Stimulated activated naive B cell treated with anti-CD40 and anti-IgM and Interleukin-4, amounts not matched to agents 10 μg/mL and 1 μg/mL and 100 μg/mL, for 72 hours (primary cell): ENCODE measurements at places on chromosomes 5 and 9.

GRCh38 chr5:178232124-178232919, at the start of gene PHYKPL:
TSS of gene PHYKPL (minus strand) at chr5:178232802. CDS start at chr5:178232550, 252 bp downstream.
- peak within 1 kb of the TSS; percentile 92 for H3K4me3 ChIP-seq
- DNase-seq: peak; percentile 72
- H3K4me1 ChIP-seq: peaks cover 56% of the 10 kb centered on the region
- no peaks in the 10 kb centered on the region for H3K27me3 ChIP-seq
- peak within 1 kb of the TSS; percentile 93 for H3K27ac ChIP-seq

- no peak overlapping the region for H3K4me3 ChIP-seq
- H3K27ac ChIP-seq: no peak overlapping the region
- H3K27me3 ChIP-seq: peaks cover 16% of the 10 kb centered on the region
Observed at GRCh38 chr9:21677387-21677786, 125.0 kb upstream of the MTAP start.

GRCh38 chr9:87710443-87710842, 15.5 kb upstream of the CTSL start:
- no peaks in the 10 kb centered on the region for H3K4me1 ChIP-seq
- DNase-seq: no peak
- no peaks in the 10 kb centered on the region for H3K36me3 ChIP-seq
- H3K27me3 ChIP-seq: no peaks in the 10 kb centered on the region
- no peak overlapping the region for H3K27ac ChIP-seq

- H3K36me3 ChIP-seq: no peaks in the 10 kb centered on the region
- DNase-seq: no peak
- no peak overlapping the region for H3K27ac ChIP-seq
- H3K4me3 ChIP-seq: no peak overlapping the region
- H3K4me1 ChIP-seq: no peaks in the 10 kb centered on the region
Observed at GRCh38 chr9:73116031-73116430, 35.6 kb upstream of the ANXA1 start.

DNA sequence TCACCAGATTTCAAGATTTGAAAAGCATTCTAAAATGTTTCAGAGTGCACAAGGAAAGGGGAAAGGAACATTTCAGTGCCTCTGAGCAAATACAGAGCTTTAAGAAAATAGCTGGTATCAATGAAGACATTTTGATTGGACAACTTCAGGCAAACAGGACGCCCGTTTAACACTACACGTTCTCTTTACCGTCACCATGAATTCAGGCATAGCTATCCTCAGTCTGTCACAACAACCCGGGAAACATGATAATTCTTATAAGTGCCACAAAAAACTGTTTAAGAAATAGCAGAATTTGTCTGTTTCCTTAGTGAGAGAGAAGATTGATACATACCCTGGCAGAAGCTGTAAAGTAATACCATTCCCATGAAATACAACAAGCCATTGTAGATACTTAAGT, 392.4 kb upstream of the PDE4D start:
- no peaks in the 10 kb centered on the region for H3K36me3 ChIP-seq
- no peaks in the 10 kb centered on the region for H3K27me3 ChIP-seq
- H3K4me1 ChIP-seq: peaks cover 2% of the 10 kb centered on the region
- no peak overlapping the region for H3K4me3 ChIP-seq

DNA sequence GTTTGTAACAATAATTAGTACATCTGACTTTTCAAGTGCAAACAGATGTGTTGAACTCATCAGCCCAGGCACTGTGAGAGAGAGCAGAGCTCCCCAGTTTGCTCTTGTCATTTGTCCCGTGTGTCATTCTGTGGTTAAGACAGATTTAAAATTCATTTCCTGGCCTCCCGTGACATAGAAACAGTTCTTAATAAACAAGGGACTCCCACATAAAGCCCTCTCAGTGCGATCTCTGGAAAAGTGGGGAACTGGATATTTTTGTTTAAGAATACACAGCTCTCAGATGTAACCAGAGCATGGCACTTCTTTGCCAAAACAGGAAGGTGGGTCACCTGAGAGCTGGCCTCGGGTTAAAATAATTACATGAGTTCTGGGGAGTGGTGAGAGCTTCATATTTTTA, 58.6 kb downstream of the PRKACG start:
- H3K27me3 ChIP-seq: no peaks in the 10 kb centered on the region
- no peak overlapping the region for H3K4me3 ChIP-seq
- peaks cover 44% of the 10 kb centered on the region for H3K4me1 ChIP-seq
- H3K36me3 ChIP-seq: peaks cover 54% of the 10 kb centered on the region
- no peak for DNase-seq
- H3K27ac ChIP-seq: peak overlapping the region; percentile 62

- H3K27me3 ChIP-seq: peaks cover 21% of the 10 kb centered on the region
- no peak overlapping the region for H3K27ac ChIP-seq
- H3K4me3 ChIP-seq: no peak overlapping the region
- H3K4me1 ChIP-seq: peaks cover 13% of the 10 kb centered on the region
- no peak for DNase-seq
- peaks cover 4% of the 10 kb centered on the region for H3K36me3 ChIP-seq
Observed at GRCh38 chr5:102750151-102750834, 4.8 kb upstream of the PAM start.

GRCh38 chr9:88221105-88221504, 82.8 kb upstream of the SPATA31C2 start:
- H3K27ac ChIP-seq: no peak overlapping the region
- no peak for DNase-seq
- H3K36me3 ChIP-seq: no peaks in the 10 kb centered on the region
- peaks cover 4% of the 10 kb centered on the region for H3K4me1 ChIP-seq
- H3K4me3 ChIP-seq: no peak overlapping the region

- H3K4me1 ChIP-seq: peaks cover 50% of the 10 kb centered on the region
- H3K4me3 ChIP-seq: peak overlapping the region; percentile 66
- peaks cover 59% of the 10 kb centered on the region for H3K36me3 ChIP-seq
- peak overlapping the region; percentile 96 for H3K27ac ChIP-seq
Observed at GRCh38 chr5:1479581-1480188, 34.4 kb upstream of the SLC6A3 start.

DNA sequence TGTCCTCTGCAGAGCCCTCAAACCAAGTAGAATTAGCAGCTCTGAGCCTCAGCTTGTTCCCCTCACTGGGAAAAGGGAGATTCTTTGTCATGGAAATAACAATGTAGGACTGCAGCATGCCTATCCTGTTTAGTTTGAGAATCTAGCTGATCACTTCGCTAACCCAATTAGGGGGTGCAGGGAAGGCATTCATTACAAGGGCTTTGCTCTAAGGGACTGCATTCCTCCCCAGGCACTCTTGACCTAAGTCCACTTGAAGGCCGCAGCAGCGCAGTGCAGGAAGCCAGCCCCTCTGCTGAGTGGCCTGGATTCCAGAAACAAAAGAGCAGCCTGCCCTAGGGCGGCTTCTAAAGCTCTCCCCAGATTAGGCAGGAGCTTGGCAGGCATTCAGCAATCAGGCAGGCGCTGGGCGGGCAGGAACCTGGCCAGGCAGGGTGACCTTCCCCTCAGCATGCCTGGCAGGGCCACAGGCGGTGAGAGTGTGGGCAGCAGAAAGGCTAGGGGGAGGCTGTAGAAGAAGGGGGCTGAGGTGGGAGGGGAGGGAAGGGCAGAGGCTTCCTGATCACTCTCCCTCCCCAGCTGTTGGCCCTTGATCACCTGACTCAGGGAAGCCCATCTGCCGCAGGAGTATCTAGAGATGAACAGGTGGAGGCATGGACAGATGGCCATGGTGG, 24.8 kb downstream of the CCNJL start:
- peaks cover 2% of the 10 kb centered on the region for H3K4me1 ChIP-seq
- peaks cover 10% of the 10 kb centered on the region for H3K27me3 ChIP-seq
- H3K4me3 ChIP-seq: no peak overlapping the region
- no peak overlapping the region for H3K27ac ChIP-seq
- DNase-seq: no peak
- H3K36me3 ChIP-seq: no peaks in the 10 kb centered on the region

DNA sequence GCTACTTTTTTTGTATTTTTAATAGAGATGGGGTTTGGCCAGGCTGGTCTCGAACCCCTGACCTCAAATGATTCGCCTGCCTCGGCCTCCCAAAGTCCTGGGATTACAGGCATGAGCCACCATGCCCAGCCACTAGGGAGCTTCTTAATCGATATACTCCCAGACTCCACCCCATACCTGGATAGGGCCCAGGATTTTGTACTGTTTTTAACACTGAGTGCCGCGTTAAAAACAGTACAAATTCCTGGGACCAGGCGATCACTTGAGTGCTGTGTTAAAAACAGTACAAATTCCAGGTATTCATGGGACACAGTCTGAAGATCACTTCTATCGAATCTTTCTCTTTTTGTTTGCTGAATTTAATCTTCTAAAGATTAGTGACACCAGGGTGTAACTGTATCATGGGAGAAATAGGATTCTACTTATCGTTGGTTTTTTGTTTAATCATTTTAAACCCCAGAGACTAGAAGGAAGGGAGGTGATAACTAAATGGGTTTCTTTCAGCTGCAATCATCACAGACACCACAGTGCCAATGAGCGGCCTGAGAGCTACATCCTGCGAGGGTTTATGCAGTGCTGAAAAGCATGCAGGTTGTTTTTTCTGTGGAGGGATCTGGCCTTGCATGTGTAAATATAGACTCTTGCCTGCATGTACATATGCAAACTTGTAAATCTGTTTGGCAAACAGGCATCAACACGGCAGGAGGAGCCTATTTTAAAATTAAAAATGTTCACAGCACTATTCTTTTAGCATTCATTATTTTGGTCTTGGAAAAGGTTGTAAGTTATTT, 303.8 kb upstream of the WWC1 start:
- DNase-seq: no peak
- no peaks in the 10 kb centered on the region for H3K27me3 ChIP-seq
- no peak overlapping the region for H3K27ac ChIP-seq

DNA sequence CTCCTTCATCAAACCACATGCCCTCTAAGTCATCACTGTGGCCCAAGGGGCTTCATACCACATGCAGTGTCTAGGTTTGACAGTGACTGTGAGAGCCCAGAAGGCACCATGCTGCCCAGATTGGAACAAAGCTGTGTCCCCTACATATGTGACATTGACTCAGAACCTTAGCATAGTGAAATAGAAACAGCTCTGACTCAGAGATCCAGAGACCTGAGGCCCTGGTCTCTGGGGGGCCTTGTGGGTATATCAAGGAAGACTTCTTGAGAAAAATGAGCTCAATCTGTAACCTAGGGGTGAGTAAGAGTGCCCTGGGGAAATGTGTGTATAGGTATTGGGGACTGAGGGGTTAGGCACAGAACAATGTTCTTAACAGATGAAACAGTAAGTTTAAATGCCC, 7.1 kb upstream of the ENTREP1 start:
- peak; percentile 61 for DNase-seq
- H3K27me3 ChIP-seq: peaks cover 45% of the 10 kb centered on the region
- H3K36me3 ChIP-seq: peaks cover 3% of the 10 kb centered on the region
- H3K4me1 ChIP-seq: peaks cover 14% of the 10 kb centered on the region

GRCh38 chr5:72042097-72042496, 65.2 kb upstream of the MAP1B start:
- H3K27ac ChIP-seq: no peak overlapping the region
- no peaks in the 10 kb centered on the region for H3K4me1 ChIP-seq
- H3K36me3 ChIP-seq: no peaks in the 10 kb centered on the region
- H3K27me3 ChIP-seq: peaks cover 31% of the 10 kb centered on the region
- DNase-seq: no peak

GRCh38 chr5:150442699-150443080, 6.8 kb downstream of the RPS14 start:
- no peaks in the 10 kb centered on the region for H3K27me3 ChIP-seq
- peaks cover 43% of the 10 kb centered on the region for H3K36me3 ChIP-seq
- no peak overlapping the region for H3K4me3 ChIP-seq
- no peak for DNase-seq
- H3K4me1 ChIP-seq: peaks cover 35% of the 10 kb centered on the region

DNA sequence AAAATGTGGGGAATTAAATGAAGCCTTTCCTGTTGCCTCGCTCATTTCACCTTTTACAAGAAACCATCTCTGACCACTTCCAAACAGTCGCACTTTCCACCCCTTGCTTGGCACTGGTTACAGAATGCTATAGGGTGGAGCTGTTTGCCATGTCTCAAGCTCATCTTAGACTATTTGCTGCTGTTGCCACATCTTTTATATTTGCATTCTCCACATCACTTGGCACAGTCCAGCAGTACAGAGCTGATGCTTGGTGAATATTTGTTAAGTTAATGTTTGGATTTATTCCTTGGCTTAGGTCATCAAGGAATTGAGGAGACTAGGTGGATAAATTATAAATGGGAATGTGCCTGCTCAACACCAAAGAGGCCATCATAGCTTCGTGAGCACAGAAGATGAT, 53.2 kb downstream of the GNA14 start:
- no peaks in the 10 kb centered on the region for H3K36me3 ChIP-seq
- H3K4me3 ChIP-seq: no peak overlapping the region
- no peaks in the 10 kb centered on the region for H3K4me1 ChIP-seq
- peaks cover 8% of the 10 kb centered on the region for H3K27me3 ChIP-seq
- no peak for DNase-seq

GRCh38 chr9:124688238-124688904, 82.7 kb downstream of the NR6A1 start:
- DNase-seq: no peak
- no peaks in the 10 kb centered on the region for H3K27me3 ChIP-seq
- peaks cover 1% of the 10 kb centered on the region for H3K4me1 ChIP-seq
- H3K4me3 ChIP-seq: no peak overlapping the region
- H3K27ac ChIP-seq: no peak overlapping the region

DNA sequence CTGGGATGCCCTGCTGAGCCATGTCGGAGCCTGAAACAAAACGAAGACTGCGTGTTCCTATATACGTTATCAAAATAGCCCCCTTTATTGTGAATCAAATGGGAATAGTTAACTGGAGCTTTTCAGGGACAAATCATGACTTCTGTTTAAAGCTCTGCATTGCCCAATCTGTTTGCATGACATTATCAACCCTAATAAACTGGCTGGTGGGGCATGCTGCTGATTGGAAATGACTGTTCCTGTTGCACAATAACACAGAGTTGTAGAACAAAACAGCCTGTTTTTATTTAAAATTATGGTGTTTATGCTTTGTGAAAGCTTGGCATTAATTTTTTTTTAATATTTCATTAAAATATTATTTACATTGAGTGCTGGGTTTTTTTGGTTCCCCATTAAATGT, 215.5 kb downstream of the TMEM167A start:
- no peaks in the 10 kb centered on the region for H3K4me1 ChIP-seq
- no peak overlapping the region for H3K27ac ChIP-seq
- no peak for DNase-seq
- no peaks in the 10 kb centered on the region for H3K36me3 ChIP-seq
- H3K4me3 ChIP-seq: no peak overlapping the region

DNA sequence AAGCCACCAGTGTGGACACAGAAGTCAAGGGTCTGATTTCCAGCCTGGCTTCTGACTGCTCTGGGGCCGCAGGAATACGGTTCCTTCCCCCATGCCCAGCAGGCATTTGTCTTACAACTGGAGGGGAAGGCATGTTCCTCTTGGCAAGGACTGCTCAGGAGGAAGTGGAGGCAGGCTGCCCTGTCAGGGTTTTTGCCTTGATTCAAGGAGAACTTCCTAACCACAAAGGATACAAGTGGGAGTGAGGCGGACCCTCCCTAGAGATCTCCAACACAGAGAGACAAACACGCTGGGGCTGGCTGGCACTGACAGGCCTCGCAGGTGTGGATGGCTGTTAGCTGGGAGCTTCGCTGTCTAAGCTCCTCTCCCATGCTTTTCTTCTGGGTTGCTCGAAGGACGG, 19.1 kb downstream of the TGFBI start:
- H3K4me1 ChIP-seq: peaks cover under 1% of the 10 kb centered on the region
- H3K4me3 ChIP-seq: no peak overlapping the region
- DNase-seq: no peak
- H3K27ac ChIP-seq: no peak overlapping the region
- no peaks in the 10 kb centered on the region for H3K36me3 ChIP-seq
